DMS153 (cell line): ENCODE measurements at places on chromosomes 13 and 19.

DNA sequence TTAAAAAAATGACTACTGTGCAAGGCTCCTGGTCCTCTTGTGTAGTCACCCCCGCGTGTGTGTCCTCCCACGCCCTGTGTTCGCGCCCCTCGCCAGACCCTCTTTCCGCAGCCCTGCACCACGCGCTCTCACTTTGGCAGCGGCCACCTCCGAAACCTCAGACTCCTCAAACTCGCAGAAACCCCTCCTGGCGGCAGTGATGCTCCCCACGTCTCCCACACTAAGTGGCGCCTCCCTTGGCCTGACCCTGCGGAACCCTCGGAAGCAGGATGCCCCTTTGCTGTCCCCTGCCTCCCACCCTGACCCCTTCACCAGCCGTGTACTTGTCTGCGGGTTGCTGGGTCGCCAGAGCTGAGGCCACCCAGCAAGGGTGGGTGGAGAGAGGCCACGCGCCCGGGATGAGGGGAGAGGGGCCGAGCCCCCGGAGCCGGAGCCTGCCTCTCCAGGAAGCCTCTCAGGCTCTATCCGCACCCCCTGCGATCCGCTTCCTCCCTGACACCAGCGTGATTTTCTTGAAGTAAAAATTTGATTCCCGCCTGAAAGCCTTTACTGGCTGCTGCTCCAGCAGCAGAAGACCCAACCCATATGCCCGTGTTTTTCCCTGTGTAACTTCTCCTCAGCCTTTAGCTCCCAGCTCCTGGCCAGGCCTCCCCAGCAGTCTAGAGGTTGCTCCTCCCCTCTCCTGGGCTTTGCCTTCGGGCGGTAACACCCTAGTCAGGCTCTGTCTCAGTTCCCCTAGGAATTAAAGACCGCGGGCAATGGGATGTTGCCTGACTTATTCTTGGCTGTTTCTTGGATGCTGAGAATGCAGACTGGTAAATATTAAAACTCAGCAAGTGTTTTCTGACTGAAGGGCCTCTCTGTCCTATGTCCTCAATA is 55.2 kb downstream of the MIPEP start:
- DNase-seq = no peak

- no peak for DNase-seq
These were observed 60.4 kb downstream of the ADGRE1 start for GRCh38 chr19:6947745-6948144.

- no peak for DNase-seq
These were observed 115.1 kb upstream of the CACNA1A start for GRCh38 chr19:13621413-13621812.

GRCh38 chr19:1767464-1767933 is 14.2 kb downstream of the ONECUT3 start:
- DNase-seq = no peak

DNA sequence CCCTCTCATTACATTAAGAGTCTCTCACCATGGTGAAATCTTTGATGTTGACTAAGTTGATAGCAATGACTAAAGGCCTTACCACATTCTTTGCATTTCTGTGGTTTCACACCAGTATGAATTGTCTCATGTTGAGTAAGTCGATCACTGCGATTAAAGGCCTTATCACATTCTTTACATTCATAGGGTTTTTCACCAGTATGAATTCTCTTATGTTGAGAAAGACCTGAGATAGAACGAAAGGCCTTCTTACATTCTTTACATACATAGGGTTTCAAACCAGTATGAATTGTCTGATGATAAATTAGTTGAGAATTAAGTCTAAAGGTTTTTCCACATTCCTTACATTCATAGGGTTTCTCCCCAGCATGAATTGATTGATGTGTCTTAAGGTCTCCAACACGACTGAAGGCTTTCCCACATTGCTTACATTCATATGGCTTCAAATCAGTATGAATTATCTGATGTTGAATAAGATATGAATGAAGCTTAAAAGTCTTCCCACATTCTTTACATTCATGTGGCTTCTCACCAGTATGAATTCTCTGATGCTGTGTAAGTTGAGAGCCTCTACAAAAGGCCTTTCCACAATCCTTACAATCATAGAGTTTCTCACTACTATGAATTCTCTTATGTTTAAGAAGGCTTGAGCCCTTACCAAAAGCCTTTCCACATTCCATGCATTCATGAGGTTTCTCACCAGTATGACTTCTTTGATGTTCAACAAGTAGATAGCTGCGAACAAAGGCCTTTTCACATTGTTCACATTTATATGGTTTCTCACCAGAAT is 45.6 kb downstream of the ZNF283 start:
- DNase-seq = no peak

DNA sequence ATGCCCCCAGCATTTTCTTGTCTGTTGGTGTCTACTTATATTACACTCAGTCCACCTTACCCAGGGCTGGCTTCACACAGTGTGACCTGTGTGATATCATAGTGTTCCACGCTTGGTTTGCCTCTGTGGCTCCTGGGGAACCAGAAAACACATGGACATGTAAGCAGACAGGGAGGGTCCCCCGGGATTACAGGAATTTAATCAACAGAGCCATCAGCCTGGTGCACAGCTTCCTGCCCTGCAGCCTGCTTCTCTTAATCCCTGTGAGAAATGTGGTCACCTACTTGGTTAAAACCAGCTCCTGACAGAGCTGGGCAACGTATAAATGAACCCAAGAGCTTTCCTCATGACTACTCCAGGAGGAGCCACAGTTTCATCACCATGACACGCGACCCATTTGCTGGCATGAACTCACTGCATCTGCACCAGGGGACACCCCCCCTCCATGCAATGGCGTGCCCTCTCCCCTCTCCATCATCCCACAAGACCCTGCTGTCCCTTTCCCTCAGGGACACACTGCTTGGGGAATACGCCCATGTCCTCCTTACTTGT is 152.1 kb downstream of the UQCRFS1 start:
- DNase-seq = no peak

- DNase-seq = no peak
These were observed 28.5 kb downstream of the TRPM4 start for GRCh38 chr19:49186108-49186507.

GRCh38 chr19:51531349-51532315 is at the start of gene SIGLEC6:
Gene SIGLEC6 (minus strand): TSS chr19:51531670. CDS start chr19:51531648, 22 bp downstream.
- no peak for DNase-seq

GRCh38 chr13:20594280-20594679 is 27.3 kb downstream of the IFT88 start:
- DNase-seq = no peak

DNA sequence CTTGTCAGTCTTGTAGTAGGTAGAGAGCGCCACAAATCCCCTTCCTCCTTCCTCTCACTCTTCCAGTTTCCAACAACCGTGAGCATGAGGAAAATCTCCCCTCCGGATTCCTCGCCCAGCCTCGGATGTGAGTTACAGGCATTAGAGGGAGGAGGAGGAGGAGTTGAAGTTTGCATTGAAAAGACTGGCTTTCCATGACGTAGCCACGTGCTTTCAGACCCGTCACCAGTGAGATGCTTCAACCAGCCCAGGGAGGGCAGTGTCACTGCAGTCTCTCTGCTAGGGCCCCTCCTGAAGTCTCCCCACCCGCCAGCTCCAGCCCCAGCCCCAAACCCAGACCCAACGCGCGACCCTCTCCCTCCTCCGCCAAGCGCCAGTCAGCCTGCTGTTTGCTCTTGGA is 442 bp upstream of the FGF14 start:
- DNase-seq = no peak

DNA sequence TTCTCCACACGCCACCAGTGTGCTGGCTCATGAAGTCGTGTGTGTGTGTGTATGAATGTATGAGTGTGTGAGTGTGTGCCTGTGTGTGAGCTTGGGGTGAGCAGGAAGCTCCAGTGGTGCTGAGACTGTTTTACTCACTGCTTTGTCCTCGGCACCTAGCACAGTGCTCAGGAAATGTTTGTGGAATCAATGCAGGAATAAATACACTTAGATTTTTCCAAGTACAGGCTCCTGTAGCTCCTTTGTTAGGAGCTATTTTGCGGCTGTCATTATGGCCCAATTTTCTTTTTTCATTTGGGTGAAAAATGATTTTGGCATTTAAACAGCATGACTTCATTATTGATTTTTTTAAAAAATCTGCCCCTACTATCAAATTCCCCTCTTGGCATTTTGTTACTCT is 193.5 kb upstream of the KL start:
- no peak for DNase-seq

DNA sequence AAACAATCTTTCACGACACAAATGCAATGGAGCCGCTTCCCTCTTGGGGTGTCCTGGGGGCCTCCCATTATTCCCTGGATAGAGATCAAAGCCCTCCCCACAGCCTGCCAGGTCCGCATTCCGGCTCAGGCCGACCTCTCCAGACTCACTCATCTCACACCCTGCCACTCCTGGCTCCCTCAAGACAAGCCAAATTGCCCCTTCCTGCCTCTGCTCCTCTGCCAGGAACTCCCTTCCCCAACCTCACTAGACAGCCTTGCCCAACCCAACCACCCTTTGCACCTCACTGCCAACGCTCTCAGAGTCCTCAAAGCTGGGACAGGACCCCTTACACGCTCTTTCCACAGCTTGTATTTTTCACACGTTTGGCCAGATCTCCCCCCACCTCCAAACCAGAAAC is 1.5 kb downstream of the ABHD17A start:
- no peak for DNase-seq
